CD4-positive, alpha-beta memory T cell (primary cell): ENCODE measurements at places on chromosomes 16 and 17. TPM values are rescaled to one million over a fixed set of nuclear protein-coding genes. Genes with fewer than 3 reads are reported as not detected.

Gene HOXB9
- total RNA-seq: not detected

GRCh38 chr16:7590934-7591333 lies 258.3 kb downstream of the RBFOX1 start:
- H3K4me3 ChIP-seq: no peak overlapping the region
- DNase-seq: no peak
- no peaks in the 10 kb centered on the region for H3K36me3 ChIP-seq
- no peak overlapping the region for H3K27ac ChIP-seq
- H3K4me1 ChIP-seq: no peaks in the 10 kb centered on the region

GRCh38 chr17:29918922-29919856 lies 10.8 kb downstream of the SSH2 start:
- no peaks in the 10 kb centered on the region for H3K36me3 ChIP-seq
- H3K4me3 ChIP-seq: no peak overlapping the region
- no peaks in the 10 kb centered on the region for H3K27me3 ChIP-seq
- H3K4me1 ChIP-seq: no peaks in the 10 kb centered on the region
- DNase-seq: no peak
- H3K27ac ChIP-seq: no peak overlapping the region

Gene C1QTNF1
- not detected for total RNA-seq

DNA sequence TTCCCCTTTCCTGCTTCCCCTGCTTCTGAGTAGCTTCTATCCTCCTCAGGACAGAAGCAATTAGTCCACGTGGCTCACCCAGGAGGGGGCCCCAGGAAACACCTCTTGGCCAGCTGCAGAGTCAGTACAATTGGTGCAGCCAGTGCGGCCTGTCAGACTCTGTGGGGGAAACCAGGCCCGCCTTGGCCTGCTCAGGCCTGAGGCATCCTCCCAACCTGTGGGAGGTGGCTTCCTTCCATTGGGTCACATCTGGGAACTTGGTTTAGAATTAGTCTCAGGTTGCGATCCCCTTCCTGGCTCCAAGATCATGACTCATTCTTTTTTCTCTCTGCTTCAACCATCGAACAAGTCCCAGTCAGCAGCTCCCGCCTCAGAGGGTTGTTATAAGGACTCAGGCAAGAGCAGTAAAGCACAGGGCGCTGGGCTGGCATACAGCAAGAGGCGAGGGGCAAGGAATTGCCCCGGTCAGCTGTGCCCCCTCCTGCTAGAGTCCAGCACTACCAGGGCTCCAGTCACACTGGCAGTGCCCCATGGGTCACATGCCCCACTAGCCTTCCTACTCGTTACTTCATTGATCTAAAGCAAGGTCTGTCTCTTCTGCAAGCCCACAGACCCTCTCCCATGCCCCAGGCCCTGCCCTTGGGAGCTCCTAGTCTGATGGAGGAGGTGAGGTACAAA lies 8.1 kb upstream of the EPX start:
- H3K27ac ChIP-seq: no peak overlapping the region
- no peaks in the 10 kb centered on the region for H3K36me3 ChIP-seq
- H3K4me1 ChIP-seq: peaks cover 3% of the 10 kb centered on the region
- H3K27me3 ChIP-seq: no peaks in the 10 kb centered on the region
- H3K4me3 ChIP-seq: no peak overlapping the region

DNA sequence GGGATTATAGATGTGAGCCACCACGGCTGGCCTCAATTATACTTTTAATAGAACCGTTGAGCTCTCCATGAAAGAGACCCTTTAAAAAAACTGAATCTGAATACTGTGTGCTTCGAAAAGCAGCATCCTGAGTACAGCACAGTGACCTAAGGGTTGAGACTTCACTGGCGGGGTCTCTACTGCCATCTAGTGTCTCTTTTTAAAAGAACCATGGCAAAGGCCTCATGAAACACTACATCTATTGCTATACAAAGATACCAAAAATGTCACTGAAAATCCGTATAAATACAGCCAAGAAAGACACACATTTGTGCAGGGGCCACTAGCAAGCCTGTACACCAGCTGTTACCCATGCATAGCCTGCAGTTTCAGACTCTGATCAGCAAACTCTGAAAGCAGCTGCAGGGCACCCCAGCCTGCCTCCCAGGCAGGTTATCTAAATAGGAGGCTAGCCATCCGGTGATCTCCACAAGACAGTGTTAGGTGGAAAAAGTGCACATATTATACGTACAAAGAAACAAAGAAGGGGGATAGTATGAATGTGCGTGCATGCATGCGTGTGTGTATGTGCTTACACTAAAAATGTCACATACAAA lies 35.3 kb downstream of the NPLOC4 start:
- no peaks in the 10 kb centered on the region for H3K4me1 ChIP-seq
- no peak overlapping the region for H3K27ac ChIP-seq
- H3K27me3 ChIP-seq: no peaks in the 10 kb centered on the region
- H3K4me3 ChIP-seq: no peak overlapping the region

DNA sequence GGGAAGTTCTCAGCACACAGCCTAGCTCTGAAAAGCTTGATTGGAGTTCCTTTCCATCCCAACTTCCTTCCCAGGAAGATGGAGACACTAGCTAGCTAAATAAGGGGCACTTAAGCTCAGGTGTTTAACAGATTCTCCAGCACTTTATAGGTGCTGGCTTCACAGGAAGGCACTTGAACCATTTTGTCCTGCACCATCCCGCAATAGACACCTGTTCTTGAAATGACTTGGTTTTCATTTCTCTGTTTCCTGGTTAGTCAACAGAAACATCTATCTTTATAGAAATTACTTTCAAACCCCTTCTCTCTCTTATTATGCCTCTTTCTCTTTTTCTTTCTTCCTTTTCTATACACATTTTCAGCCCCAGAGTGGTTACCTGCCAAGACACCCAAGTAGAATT lies 409.9 kb upstream of the ZFHX3 start:
- DNase-seq: no peak
- H3K36me3 ChIP-seq: no peaks in the 10 kb centered on the region
- no peaks in the 10 kb centered on the region for H3K27me3 ChIP-seq
- no peak overlapping the region for H3K27ac ChIP-seq

DNA sequence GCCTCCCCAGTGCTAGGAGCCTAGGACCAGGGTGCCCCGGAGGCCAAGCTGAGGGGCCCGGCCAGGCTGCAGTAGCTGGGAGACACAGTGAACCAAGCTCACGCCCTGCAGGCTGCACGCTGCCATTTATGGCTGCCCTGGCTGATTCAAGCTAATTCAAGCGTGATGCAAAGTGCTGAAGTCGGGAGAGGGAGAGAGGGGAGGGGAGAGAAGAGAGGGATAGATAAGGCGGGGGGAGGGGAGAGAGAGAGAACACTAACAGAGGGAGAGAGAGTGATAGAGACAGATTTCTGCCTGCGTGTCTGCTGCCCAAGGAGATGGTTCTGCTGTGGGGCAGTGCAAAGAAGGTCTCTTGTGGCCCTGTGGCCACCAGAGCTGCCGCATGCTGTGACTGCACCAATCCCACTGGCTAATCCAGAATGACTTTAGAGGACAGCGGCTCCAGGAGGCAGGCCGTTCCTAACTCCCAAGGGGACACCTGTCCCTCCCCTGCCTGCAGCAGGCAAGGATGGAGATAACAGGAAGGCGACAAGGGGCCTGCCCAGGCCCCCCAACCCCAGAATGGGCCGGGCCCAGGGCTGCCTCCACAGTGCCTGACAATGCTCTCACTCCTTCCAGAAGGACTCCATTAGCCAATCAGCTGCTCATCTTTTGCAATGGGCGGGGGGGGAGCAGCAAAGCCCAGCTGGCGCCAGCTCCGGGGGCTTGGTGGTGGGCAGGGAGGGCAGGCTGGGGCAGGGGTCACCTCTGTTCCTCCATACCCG lies 12.9 kb downstream of the MXRA7 start:
- H3K4me3 ChIP-seq: no peak overlapping the region
- H3K27ac ChIP-seq: no peak overlapping the region
- no peaks in the 10 kb centered on the region for H3K27me3 ChIP-seq

DNA sequence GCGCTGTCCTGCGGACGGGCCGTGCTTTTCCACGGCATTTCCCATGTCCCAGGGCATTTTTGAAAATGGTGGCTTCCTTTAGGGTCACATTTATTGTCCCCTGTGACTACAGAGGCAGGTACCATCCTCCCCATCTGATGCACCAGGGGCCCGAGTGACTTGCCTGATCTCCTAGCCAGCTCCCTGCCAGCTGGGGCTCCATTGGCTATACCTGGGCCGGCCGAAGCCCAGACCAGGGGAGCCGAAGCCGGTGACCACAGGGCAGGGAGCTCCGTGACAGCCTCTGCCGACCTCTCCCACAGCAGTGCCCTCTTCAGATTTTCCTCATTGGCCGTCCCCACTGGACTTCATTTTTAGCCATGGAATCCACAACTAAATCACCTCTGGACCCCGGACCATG lies 170.6 kb downstream of the RBFOX3 start:
- no peaks in the 10 kb centered on the region for H3K4me1 ChIP-seq
- no peak for DNase-seq
- H3K36me3 ChIP-seq: no peaks in the 10 kb centered on the region
- no peak overlapping the region for H3K27ac ChIP-seq
- H3K27me3 ChIP-seq: no peaks in the 10 kb centered on the region
- H3K4me3 ChIP-seq: no peak overlapping the region

GRCh38 chr16:83438326-83438725 lies 369.5 kb upstream of the HSBP1 start:
- H3K4me3 ChIP-seq: no peak overlapping the region
- H3K27ac ChIP-seq: no peak overlapping the region
- H3K27me3 ChIP-seq: no peaks in the 10 kb centered on the region
- H3K4me1 ChIP-seq: no peaks in the 10 kb centered on the region

Gene NRN1L
- total RNA-seq: 7.0 TPM

- DNase-seq: no peak
- H3K4me1 ChIP-seq: no peaks in the 10 kb centered on the region
- no peak overlapping the region for H3K4me3 ChIP-seq
- H3K27me3 ChIP-seq: no peaks in the 10 kb centered on the region
- H3K27ac ChIP-seq: no peak overlapping the region
These were observed 62.4 kb downstream of the CDRT4 start for GRCh38 chr17:15405058-15405415.

Gene SLC35G3
- not detected for total RNA-seq

GRCh38 chr17:38939987-38940386 lies 14.6 kb downstream of the LASP1NB start:
- H3K27ac ChIP-seq: no peak overlapping the region
- no peaks in the 10 kb centered on the region for H3K4me1 ChIP-seq
- H3K36me3 ChIP-seq: no peaks in the 10 kb centered on the region
- H3K4me3 ChIP-seq: no peak overlapping the region

GRCh38 chr16:15404792-15405191 lies 9.2 kb downstream of the MPV17L start:
- no peak for DNase-seq
- H3K27ac ChIP-seq: no peak overlapping the region
- no peaks in the 10 kb centered on the region for H3K4me1 ChIP-seq

Gene ABCA3
- 8.5 TPM for total RNA-seq

Gene CNGB1
- total RNA-seq: not detected

GRCh38 chr17:7477392-7478275 lies 1.8 kb downstream of the ZBTB4 start:
- DNase-seq: no peak
- H3K4me3 ChIP-seq: peak overlapping the region; percentile 64
- peak overlapping the region; percentile 97 for H3K27ac ChIP-seq

Gene C1QL1
- total RNA-seq: not detected

DNA sequence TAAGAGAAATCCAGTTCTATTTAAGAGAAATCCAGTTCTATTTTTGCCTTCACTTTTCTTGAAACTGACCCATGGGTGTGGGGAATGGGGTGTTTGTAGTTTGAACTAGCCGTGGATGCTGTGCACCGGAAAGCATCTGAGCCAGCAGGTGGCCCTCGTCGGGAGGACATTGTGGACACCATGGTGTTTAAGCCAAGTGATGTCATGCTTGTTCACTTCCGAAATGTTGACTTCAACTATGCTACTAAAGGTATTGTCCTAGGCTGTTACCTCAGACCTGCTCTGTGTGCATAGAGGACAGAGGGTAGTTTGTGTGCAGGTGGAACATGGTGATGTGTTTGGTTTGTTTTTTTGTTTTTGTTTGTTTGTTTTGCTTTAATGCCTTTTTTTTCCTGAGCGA lies 3.3 kb downstream of the ATXN2L start:
- no peaks in the 10 kb centered on the region for H3K27me3 ChIP-seq
- peaks cover 32% of the 10 kb centered on the region for H3K4me1 ChIP-seq
- H3K4me3 ChIP-seq: no peak overlapping the region
- peaks cover 56% of the 10 kb centered on the region for H3K36me3 ChIP-seq

Gene SLFN12
- 8.9 TPM for total RNA-seq

Gene FNDC8
- not detected for total RNA-seq

DNA sequence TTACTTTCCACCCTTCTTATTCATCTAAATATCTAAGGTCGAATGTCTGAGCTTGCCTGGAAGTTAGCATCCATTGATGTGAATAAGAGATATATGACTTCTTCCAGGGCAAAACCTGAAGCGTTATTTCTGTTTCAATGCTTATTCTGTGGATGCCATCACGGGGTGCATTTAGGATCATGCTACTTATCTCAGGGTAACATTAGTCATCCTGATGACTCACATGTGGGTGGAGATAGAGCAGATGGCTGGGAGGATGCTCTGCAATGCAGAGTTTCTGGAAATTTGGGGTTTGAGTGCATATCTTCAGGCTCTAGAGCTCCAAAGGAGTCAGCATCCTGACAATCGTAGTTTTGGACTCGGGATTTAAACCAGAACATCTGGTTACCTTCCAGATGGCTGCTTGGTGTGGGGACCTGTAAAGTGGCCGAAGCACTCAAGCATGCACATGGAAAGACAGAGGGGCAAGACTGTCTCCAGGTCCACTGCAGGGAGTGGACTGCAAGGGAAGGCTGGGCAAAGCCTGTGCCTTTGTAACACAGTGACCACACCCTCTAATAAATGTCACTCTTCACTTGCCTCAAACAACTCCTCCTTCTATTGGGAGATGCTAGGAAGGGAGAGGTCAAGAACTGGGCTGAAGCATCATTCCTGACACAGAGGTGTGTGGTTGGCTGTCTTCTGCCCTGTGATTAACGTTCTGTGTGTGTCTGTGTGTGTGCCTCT lies 175.2 kb upstream of the SALL1 start:
- DNase-seq: no peak
- no peak overlapping the region for H3K4me3 ChIP-seq
- H3K27ac ChIP-seq: no peak overlapping the region
- no peaks in the 10 kb centered on the region for H3K27me3 ChIP-seq
- no peaks in the 10 kb centered on the region for H3K4me1 ChIP-seq

GRCh38 chr17:72631568-72631948 lies 460.9 kb downstream of the SLC39A11 start:
- no peak overlapping the region for H3K27ac ChIP-seq
- peaks cover 22% of the 10 kb centered on the region for H3K4me1 ChIP-seq
- H3K36me3 ChIP-seq: no peaks in the 10 kb centered on the region

GRCh38 chr16:81821436-81822128 lies 42.5 kb downstream of the PLCG2 start:
- no peak for DNase-seq
- no peaks in the 10 kb centered on the region for H3K4me1 ChIP-seq
- no peak overlapping the region for H3K4me3 ChIP-seq

GRCh38 chr16:67114793-67115192 lies 5.1 kb downstream of the PHAF1 start:
- H3K27ac ChIP-seq: no peak overlapping the region
- DNase-seq: no peak
- H3K27me3 ChIP-seq: no peaks in the 10 kb centered on the region
- H3K4me1 ChIP-seq: peaks cover 22% of the 10 kb centered on the region
- H3K36me3 ChIP-seq: peaks cover 1% of the 10 kb centered on the region

GRCh38 chr16:35910409-35910808 lies 2451.0 kb downstream of the TP53TG3F start:
- H3K4me3 ChIP-seq: no peak overlapping the region
- no peak for DNase-seq
- no peaks in the 10 kb centered on the region for H3K27me3 ChIP-seq
- no peaks in the 10 kb centered on the region for H3K36me3 ChIP-seq
- H3K4me1 ChIP-seq: no peaks in the 10 kb centered on the region
